ENCODE measurements at places on chromosomes 2 and 18.

- no peak for DNase-seq
Observed at GRCh38 chr2:223873672-223874071, 36.3 kb upstream of the AP1S3 start.

- DNase-seq = no peak
Observed at GRCh38 chr2:69505710-69506109, 68.5 kb upstream of the NFU1 start.

DNA sequence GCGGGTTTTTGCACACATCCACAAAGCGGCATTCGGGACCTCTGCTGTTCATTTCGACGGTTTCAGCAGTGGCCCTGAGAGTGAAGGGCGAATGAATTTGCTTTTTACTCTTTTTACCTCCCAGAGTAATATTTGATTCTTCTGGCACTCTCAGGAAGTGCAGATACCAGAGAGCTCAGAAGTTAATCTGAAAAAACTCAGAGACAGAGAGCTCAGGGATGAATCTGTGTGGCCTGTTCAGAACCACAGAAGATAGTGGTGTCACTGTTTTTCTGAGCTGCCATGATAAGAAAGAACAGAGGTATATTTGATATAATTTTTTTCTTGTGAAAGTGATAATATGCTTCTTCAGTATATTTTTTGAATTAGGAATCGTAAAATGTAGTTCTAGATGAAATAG, 129.3 kb downstream of the MBP start:
- DNase-seq = no peak

DNA sequence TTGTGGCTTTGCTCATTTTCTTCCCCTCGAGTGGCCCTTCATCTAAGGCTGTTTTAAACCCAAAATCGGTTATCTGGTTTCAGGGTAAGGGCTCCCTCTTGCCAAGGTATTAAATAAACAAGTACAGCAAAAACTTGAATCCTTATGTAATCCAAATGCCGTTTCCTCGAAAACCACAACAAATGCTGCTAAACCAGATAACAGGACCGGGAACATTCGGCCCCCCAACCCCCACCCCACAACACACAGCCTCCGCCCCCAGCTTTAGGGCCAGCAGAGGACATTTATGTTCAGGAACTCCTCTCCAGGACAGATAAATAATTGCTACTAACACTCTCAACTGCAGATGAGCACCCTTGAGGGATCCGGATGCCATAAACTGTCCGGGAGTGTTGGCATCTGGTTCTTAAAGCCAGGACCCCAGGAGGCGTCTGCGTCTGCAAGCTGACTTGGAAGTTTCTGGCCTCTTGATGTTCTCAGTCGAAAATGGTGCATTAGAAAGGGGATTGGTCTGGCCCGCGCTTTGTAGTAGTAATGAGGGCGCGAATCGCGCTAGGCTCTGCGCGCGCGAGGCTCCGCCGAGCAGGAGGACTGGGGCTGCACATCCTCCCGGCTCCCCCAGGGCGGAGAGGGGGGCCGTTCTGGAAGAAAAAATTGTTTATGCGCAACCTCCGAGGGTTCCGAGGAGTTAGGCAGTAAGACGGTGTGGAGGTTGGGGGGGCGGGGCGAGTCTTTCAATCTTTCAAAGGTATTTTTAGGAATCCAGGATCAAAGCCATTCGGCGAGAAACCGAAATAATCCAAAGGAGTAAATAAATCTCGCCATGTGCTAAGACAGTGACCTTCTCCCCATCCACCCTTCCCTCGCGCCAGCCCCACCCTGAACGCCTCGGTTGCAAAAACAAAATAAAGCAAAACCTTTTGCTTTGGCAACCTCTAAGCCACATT, 3.9 kb upstream of the ID2 start:
- DNase-seq = no peak

DNA sequence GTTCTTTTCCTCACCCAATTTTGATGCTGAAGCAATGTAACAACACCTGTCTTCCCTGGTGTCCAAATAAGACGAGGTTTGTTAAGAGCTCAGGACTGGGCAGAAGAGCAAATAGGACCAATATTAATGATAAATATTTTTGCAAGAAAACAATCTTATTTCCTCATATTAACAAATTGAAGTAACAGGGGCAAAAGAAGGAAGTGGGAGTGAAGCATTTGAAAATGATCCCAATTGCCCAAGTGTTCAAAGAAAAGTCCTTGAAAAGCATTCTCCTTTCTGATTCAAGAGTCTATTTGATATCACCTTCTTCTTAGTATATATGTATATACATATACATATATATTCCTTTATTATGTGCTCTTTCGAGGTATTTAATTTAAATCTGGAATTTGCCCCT, 418.8 kb downstream of the ARHGAP15 start:
- no peak for DNase-seq

GRCh38 chr2:68643011-68643873, at the start of gene PROKR1:
PROKR1 (plus strand) TSS chr2:68643579; CDS start chr2:68645822, 2,243 bp downstream.
- DNase-seq = no peak

DNA sequence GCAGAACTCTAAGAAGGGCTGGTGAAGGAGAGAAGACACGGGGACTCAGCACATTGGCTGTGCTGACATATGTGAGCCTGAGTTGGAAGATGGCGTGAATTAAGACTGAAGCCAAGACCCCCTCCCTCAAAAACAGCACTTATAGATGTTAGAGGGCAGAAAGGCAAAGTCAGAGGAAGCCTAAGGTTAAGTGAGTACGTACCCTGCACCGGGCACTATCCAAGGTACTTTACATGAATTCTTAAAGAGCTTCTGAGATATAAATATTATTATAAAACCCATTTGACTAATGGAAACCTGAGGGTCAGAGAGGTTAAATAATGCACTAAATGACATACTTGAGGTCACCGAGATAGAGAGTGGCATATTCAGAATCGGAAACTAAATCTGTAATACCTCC, 25.6 kb downstream of the SIX3 start:
- DNase-seq = no peak
